Stimulated activated CD4-positive, alpha-beta T cell treated with anti-CD3 and anti-CD28 coated beads, TNF-alpha, amount 100 ng/mL, for 1 hour (primary cell): ENCODE measurements at places on chromosomes 16 and 17.

DNA sequence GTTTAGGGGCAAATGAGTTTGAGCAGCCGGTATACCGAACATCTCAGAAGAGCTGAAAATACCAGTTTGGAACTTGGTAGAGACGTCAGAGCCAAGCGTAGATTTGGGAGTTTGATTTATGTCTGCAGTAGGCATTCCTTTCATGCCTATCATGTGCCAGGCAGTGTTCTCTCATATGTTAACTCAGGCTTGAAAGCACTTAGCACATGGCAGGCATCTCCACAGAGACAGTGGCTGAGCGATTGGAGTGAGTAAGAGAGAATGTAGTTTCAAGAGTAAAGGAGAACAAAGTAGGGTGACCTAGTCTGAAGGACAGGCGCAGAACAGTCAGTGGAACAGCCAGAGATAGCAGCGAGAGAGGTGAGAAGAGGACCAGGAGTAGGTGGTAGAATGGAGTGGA lies 207.0 kb downstream of the FTO start:
- DNase-seq: no peak

DNA sequence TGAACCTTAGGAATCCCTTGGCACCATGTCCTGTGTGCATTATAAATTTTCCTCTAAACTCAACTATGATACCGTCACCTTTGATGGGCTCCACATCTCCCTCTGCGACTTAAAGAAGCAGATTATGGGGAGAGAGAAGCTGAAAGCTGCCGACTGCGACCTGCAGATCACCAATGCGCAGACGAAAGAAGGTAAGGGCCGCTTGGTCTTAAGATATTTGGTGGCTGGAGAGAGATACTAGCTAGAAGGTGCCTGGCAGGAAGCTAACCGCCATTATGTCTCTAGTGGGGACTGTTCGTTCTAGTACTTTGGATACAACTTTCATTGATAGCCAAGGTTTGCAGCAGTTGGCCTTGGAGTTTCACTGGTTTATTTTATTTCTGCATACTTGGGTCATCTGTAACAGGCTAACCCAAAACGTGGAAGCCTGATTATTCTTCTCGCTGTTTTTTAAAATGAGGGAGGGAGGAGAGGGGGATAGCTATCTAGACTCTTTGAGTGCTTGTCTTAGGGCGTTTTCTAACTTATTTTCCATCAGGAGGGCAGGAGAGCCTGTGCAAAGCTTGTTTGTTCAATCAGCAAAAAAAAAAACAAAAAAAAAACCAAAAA lies 1.3 kb downstream of the RBBP6 start:
- no peak for DNase-seq

- DNase-seq: no peak
These were observed 24.6 kb upstream of the DLX4 start for GRCh38 chr17:49944273-49944870.

- no peak for DNase-seq
These were observed 2.6 kb upstream of the FDXR start for GRCh38 chr17:74875155-74875976.

- no peak for DNase-seq
These were observed 115.6 kb downstream of the GNAO1 start for GRCh38 chr16:56306690-56307533.

DNA sequence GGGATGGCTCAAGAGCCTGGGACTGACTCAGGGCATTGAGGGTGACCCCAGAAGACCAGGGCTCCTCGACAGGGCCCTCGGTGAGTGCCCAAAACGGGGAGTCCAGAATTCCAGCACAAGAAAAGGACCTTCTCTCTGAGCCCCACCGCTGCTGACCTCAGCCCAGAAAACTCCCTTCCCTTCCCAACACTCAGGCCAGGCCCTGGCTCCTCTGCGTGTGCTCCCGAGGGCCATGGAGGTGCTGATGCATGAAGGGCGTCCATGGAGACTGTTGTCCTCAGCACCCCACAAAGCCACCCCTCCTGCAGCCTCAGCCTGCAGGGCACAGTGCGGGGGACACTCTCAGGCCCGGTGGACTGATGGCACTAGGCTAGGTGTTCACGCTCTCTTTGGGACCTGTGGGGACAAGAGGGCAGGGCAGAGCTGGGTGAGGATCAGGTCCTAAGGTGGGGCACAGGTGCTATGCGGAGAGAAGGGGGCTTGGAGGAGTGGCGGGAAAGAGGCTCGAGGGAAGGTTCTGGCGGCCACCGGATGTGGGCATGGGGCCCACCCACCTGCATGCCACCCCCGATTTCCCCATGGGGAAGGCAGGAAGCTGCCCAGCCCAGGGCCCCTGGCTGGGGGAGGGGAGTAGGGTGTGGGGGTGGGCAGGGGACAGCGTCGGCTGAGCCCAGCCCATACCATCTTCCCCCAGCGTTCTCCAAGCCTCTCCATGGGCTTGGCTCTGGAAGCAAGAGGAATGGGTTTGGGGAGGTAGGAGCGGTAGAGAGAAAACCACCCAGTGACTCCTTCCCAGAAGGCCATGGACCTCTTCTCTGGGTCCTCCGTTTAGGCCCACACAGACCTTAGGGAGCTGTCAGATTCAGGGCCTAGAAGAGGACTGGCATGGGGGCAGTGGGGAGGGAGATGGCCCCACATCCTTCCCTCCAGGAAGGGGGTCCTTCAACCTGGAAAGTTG lies 4.5 kb upstream of the TSPOAP1 start:
- no peak for DNase-seq

GRCh38 chr17:77478899-77479298 lies 338.1 kb downstream of the SEC14L1 start:
- DNase-seq: no peak

DNA sequence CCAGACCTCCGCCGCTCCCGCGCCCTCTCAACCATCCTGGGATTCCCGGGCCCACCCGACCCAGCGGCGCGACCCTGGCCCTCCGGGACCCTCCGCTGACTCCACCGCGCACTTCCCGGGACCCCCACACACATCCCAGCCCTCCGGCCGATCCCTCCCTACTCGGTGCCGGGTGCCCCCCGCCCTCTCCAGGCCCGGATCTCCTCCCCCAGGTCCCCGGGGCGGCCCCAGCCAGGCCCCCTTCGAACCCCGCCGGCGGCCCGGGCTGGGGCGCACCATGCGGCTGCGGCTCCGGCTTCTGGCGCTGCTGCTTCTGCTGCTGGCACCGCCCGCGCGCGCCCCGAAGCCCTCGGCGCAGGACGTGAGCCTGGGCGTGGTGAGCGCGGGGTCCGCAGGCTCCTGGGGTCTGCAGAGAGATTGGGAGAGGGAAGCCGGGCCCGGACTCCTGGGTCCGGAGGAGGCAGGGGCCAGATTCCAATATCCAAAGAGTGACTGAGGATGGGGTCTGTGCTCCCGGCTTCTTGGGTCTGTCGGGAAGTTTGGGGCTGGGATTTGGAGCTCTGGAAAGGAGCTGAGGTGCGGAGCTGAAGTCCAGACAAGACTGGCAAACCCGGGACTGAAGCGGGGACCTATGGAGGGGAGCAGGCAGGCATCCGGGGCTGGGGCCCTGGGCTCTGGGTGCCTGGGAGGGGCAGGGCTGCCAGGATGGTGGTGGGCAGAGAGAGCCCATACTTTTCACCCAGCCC lies 453 bp downstream of the MMP25 start:
- DNase-seq: no peak

DNA sequence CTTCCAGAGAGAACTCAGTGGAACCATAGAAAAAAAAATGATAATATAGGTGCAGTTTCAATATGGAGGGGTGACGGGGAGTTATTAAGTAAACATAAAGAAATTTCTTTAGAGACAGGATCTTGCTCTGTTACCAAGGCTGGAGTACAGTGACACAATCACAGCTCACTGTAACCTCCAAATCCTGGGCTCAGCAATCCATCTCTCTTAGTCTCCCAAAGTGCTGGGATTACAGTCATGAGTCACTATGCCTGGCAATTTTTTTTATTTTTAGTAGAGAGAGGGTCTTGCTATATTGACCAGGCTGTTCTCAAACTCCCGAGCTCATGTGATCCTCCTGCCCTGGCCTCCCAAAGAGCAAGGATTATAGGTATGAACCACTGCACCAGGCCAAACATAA lies 48.8 kb downstream of the NLRC5 start:
- DNase-seq: no peak

- DNase-seq: no peak
These were observed 338.0 kb downstream of the SLC39A11 start for GRCh38 chr17:72754513-72754912.

DNA sequence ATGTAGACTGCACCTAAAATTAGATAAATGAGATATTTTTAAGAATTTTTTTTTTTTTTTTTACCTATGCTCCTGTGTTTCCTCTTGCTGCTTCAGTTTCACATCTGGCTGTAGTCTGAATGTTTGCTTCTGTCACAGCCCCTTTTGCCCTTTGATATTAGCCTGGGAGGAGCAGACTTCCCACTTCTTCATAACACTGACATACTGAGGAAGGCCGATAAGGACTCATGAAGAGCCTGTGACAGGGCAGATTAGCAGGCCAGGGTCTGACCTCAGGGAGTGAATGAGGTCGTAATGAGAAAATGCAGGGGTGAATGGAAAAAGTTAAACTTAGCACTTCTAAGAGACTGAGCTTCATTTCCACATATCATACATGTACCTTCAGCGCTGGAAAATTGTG lies at the start of gene SLFN14:
Gene SLFN14 (minus strand): TSS at position 117 of the 400 bp plus-strand sequence. CDS start 2,757 bp downstream, outside the sequence.
- no peak for DNase-seq

DNA sequence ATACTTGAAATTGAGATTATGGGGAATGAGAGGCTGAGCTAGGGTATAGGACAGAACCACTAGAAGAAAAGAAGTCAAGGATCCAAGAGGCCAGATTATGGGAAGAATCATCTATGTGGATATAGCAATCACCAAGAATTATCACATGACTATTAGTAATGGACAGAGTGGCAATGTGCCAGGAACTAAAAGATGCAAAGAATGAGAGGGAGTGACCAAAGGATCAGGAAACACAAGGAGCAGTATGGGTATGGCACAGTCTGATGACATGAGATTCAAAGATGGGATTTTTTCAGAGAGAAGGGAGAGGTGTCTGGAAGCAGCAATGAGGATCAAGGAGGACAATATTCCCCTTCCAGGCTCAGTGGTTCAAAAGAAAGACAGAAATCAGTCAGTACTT lies 212.2 kb downstream of the AATF start:
- no peak for DNase-seq
